T-helper 9 cell (primary cell): ENCODE measurements at places on chromosomes 6 and 20.

- no peak for DNase-seq
Observed at GRCh38 chr6:14210077-14210476, 92.5 kb downstream of the CD83 start.

- DNase-seq = no peak
Observed at GRCh38 chr6:49551866-49552129, 1.3 kb downstream of the C6orf141 start.

- no peak for DNase-seq
Observed at GRCh38 chr6:166533205-166533824, 53.2 kb downstream of the RAMACL start.

DNA sequence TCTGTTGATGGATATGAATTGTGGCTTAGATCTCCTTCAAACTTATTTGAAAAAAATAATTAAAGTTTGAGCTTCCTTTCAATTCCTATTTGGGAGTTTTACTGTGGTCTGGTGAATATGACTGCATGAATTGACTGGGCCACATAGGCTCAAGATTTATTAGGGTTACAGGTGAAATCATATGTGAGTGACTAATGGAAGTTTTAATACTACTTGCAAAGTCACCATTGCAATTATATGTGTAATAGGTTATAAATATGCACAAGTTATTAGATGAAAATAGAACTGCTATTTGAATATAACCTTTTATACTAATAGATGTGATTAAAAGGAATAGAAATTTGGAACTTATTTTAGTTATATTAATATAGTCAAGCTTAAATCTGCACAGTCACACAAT, 712.1 kb upstream of the MMS22L start:
- no peak for DNase-seq

GRCh38 chr20:61757-62156, 25.7 kb upstream of the DEFB125 start:
- no peak for DNase-seq

- no peak for DNase-seq
Observed at GRCh38 chr20:1086277-1087213, 31.9 kb upstream of the PSMF1 start.

DNA sequence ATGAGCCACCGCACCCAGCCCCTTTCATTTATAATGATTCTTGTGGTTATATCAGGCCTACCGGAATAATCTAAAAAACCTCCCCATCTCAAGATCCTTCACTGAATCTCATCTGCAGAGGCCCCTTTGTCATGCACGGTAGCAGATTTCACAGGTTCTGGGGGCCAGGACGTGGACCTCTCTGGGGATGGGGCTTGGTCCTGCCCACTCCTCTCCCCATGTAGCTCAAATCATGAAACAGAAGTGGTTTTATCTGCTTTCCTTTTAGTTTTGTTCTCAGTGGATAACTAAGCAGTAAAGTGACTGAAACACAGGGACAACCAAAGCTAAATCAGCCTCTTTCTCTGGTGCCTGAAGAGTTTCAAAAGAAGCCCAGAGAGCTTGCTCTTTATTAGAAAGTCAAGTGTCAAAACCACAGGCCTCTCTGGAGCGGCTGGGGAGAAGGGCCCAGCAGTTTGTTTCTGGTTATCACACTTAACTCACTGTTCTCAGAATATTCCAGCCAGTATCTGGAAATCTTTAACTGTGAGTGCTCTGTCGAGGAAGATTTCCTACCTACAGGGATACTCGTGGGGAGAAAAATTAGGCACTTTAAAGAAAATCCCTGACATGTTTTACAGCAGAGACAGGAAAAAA, 60.6 kb upstream of the FAM184A start:
- no peak for DNase-seq

DNA sequence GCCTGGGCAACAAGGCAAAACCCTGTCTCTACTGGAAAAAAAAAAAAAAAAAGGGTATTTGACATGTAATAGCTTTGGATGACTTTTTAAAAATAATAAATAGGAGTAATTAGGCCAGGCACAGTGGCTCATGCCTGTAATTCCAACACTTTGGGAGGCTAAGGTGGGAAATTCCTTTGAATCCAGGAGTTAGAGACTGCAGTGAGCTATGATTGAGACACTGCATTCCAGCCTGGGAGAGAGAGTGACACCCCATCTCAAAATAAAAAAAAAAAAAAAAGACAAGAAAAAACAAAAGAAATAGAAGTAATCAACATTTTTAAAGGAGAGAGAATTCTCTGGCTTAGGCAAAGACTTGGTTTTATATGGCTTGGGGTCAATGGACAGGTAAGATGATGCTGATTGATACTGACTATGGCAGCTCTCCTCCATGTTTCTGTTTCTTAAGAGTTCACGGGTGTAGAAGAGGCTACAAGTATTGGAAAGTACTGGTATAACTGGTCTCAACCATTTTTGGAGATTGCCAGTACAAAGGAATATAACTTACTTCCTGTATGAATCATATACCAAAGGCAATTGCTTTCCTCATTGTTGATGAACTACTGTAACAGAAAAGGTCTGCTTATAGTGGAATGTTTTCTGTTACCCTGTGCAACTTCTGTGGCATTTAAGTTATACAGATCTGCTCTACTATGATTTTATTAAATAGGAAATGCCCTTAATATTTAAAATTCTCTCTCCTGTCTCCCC, 10.1 kb downstream of the MAP3K5 start:
- DNase-seq = no peak

DNA sequence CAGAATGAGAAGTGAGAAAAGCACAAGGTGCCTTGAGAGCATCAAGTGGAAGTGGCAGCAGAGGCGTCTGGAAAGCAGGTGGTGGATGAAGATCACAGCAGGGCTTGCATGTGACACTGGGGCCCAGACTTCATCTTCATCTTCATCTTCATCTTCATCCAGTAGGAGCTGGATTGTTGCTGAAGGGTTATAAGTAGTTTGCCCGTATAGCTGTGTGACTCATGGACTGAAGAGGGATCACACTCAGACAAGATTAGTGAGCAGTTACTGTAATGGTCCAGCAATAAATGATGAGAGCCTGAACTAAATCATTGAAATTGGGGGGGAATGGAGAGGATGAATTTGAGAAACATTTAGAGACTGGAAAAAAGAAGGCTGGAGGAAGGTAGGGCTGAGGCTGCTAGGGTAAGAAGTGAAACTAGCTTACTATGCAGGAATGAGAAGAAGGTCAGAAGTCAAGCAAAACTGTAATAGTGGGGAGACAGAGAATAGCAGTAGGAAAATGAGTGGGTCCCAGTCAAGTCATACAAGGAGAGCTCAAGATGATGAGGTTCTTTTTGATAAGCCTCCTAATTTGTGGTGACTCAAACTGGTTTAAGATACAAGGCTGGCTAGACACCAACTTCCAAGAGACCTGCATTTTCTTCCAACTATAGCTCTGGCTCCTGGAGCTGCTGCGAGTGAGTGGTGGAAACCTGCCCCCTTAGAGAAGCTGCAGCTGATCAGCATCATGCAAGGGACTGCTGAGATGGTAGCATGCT, 92.3 kb upstream of the BEND6 start:
- no peak for DNase-seq

- DNase-seq = no peak
Observed at GRCh38 chr6:154209555-154209954, 147.0 kb downstream of the IPCEF1 start.

DNA sequence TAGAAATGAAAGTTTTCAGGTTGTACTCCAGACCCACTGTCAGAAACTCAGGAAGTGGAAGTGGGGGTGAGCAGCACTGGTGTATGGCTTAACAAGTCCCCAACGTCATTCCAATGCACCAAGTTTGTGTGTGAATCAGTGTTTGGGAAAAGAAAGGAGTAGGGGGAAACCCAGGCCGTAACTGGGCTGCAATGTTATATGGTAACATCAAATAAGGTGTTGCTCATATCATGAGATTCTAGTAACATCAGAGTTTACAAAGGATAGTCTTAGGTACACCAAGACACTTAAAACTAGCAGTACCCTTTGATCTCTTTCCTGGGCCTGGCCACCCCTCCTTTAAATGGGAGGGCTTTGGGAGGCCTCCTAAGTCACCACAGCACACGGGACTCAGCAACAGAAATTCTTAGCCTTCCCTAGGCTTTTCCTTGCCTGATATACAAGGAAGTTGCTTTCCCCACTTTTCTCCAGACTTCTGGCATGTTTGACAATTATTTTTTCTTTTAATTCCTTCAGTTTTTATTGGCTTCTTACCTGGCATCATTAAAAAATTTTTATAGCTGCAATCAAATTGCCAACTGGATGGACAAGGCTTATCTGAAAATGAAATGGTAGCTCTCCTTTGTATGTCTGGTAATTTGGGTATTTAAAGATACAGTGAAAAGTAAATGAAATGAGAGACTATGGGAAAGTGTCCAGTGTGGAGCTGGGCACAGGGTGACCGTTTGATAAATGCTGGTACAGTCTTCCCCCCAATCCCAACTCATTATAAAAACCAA, 15.1 kb downstream of the E2F3 start:
- DNase-seq = no peak

- no peak for DNase-seq
Observed at GRCh38 chr6:117870486-117871242, 36.4 kb upstream of the SLC35F1 start.

GRCh38 chr20:34316196-34316814, 13.2 kb upstream of the AHCY start:
- DNase-seq = no peak

DNA sequence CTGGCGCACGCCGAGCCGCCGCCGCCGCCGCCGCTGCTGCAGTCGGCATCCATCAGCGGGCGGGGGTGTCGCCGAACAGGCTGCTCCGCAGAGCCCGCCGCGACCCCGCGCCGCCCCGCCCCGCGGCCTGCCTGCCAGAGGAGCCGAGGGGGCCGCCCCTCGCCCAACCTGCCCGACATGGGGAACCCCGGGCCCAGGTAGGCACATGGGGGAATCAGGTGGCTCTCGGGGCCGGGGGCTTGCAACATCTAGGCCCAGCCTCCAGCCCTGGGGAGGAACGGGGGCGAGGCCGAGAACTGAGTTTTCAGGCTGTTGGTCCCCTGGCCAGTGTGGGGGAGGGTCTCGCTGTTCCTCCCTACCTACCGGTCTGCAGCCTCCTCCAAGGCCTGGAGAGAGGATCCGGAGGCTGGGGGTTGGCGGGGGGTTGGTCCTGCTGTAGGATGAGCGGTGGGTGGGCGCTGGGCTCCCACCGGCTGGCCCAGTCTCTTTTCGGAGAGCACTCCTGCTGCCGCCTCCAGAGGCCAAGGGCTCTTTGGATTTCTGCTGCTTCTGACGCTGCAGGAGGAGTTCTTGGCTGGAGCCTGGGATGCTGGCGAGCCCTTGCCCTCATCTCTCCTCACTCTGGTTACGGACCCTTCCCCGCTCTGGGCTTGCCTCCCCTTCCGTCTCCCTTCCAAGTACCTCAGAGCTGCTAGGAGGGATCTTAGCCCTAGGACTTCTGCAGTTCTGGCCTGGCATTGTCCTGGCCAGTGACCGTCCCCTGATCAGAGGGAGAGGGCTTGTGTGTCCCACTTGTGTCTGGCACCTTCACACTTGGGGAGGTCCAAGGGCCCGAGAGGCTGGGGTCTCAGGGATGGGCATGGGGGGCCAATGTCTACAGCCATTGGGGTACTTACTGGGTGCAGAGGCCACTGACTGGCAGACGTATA, at the start of gene EPB41L1:
Gene EPB41L1 (plus strand): TSS at position 41 of the 929 bp plus-strand sequence. CDS start 19,038 bp downstream, outside the sequence.
- DNase-seq = no peak

DNA sequence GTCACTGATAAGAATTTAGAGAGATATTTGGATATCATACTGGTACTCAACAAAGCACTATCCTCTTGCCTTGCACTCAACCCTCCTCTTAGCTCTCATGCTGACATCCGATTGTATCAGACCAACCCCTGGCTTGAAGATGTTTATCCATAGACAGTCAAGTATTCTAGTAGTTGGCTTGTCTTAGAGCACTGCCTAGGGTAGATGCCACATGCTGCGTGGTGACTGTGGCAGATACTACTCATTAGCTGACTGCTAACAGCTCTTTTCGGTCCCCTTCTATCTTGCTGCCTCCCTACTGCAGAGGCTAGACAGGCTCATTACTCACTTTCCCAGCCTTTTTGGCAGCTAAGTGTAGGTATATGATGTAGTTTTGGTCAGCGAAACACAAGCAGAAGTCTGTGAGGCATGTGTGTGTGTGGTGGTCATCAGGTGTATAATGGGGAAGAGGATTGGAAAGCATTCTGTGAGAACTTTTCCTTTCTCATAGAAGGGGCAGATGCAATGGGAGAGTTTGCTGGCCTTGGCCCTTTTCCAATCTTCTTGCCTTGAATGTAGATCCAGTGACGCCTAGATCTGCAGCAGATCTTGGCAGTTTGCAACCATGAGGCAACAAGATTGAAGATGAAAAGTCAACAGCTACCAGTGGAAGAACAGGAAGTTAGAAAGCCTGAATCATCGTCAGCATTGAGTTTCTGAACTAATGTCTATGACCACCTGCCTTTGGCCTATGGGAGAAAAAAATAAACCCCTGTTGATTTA, 4.4 kb upstream of the IFNGR1 start:
- DNase-seq = no peak

- no peak for DNase-seq
Observed at GRCh38 chr6:133888929-133889556, at the start of gene TCF21. TCF21 (plus strand) TSS chr6:133889113; CDS start chr6:133889398, 285 bp downstream.

DNA sequence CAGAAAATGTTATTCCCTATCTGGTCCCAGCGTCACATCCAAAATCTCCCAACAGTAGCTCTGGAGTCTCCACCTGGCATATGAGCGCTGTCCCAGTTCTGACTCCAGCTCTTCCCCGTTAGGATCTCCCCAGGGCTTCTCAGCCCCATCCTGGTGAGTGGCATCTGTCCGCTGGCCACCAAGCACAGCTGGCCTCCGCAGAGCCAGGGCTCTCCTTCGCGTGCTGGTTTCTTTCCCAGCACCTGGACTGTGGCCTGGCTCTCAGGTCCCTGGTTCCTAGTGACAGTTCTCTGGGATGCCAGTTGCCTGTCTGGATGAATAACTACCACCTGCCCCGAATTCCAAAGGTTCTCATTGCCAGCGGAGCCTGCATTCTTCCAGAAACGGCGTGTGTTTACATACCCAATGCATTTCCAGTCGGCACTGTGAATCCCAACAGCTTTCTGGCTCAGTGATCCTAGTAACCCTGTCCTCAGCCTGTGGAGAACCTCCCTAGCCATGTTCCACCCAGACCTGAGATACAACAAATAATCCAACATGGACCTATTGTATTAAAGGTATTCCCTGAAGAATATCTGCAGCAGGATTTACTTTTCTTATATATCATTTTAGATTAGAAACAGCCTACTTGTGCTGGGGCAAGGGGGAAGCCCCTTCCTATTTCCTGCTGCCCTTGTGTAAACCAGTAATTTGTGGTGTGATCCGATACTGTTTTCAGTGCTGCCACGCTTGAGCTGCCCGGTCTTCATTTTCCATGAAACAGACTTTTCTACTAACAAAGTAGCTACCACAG, 69.9 kb upstream of the PDE10A start:
- no peak for DNase-seq

- DNase-seq = no peak
Observed at GRCh38 chr6:138986578-138986977, 1.5 kb downstream of the REPS1 start.

- DNase-seq = no peak
Observed at GRCh38 chr6:103002282-103002681, 1608.8 kb downstream of the GRIK2 start.

GRCh38 chr20:25020345-25020744, 27.8 kb upstream of the APMAP start:
- DNase-seq = no peak

- no peak for DNase-seq
Observed at GRCh38 chr6:96522465-96523009, 931 bp downstream of the UFL1 start.

GRCh38 chr6:71126506-71126905, 162.1 kb upstream of the OGFRL1 start:
- no peak for DNase-seq

- no peak for DNase-seq
Observed at GRCh38 chr6:155414049-155414448, 41.6 kb downstream of the NOX3 start.

GRCh38 chr6:12110523-12111362, 98.6 kb downstream of the HIVEP1 start:
- no peak for DNase-seq

- no peak for DNase-seq
Observed at GRCh38 chr6:118134206-118134605, 227.1 kb downstream of the SLC35F1 start.
